ENCODE measurements at places on chromosomes 13 and 19. TPM values are rescaled to one million over a fixed set of nuclear protein-coding genes. Genes with fewer than 3 reads are reported as not detected.

ERICH6B gene
- not detected for total RNA-seq

TPP2 gene
- 80.4 TPM for total RNA-seq

MFSD12 gene
- total RNA-seq: 59.6 TPM

ZNF439 gene
- not detected for total RNA-seq

IGFL2 gene
- total RNA-seq: not detected

SLC8A2 gene
- total RNA-seq: 8.3 TPM

ZNF805 gene
- 14.8 TPM for total RNA-seq

TINCR gene
- total RNA-seq: 0.48 TPM

CYP4F2 gene
- not detected for total RNA-seq

PRR20D gene
- not detected for total RNA-seq

TUBB4A gene
- 30.4 TPM for total RNA-seq

CEACAM21 gene
- not detected for total RNA-seq

ERICH4 gene
- not detected for total RNA-seq

TPRX1 gene
- not detected for total RNA-seq

Data from H1 (cell line).